GOT3 (cell line): ENCODE measurements at places on chromosomes 7 and 10.

- DNase-seq: no peak
Measured at GRCh38 chr10:20981419-20981953, 84.4 kb upstream of the NEBL start.

DNA sequence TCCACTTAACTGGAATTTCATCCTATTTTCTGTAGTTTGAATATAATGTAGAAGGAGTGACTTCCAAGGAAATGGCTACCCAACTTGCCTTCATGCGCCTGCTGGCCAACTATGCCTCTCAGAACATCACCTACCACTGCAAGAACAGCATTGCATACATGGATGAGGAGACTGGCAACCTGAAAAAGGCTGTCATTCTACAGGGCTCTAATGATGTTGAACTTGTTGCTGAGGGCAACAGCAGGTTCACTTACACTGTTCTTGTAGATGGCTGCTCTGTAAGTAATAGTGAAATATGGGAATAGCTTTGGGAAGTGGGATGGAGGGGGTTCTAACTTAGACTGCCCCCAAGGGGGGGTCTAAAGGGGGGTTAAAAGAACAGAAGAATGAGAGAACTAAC lies 34.5 kb downstream of the COL1A2 start:
- no peak for DNase-seq

DNA sequence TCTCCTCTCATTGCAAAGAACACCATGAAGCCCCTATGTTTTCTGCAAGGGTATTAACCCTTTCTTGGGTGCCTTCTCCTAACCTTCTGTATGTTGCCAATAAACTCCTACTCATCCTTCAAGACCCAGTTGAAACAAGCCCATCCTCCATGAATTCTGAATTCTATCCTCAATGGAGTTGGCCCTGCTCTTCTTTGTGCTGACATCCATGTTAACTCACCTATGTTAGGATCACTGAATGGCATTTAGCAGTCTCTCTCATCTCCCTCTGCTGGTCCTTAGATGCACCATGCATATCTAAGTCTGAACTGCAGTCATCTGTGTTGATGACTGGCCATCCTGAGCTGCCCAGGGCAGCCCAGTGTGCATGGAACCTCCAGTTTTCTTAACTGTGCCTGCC lies 129.8 kb downstream of the BUB3 start:
- DNase-seq: no peak

- DNase-seq: peak; percentile 24
Measured at GRCh38 chr10:124417895-124418725, 613 bp downstream of the OAT start.

- DNase-seq: no peak
Measured at GRCh38 chr10:10830293-10830986, 187.2 kb upstream of the CELF2 start.

GRCh38 chr10:122113945-122114747 lies 125.2 kb downstream of the TACC2 start:
- no peak for DNase-seq

GRCh38 chr10:9268176-9268575 lies 1213.7 kb downstream of the GATA3 start:
- DNase-seq: no peak

GRCh38 chr10:80204677-80205476 lies 460 bp downstream of the ANXA11 start:
- DNase-seq: no peak

DNA sequence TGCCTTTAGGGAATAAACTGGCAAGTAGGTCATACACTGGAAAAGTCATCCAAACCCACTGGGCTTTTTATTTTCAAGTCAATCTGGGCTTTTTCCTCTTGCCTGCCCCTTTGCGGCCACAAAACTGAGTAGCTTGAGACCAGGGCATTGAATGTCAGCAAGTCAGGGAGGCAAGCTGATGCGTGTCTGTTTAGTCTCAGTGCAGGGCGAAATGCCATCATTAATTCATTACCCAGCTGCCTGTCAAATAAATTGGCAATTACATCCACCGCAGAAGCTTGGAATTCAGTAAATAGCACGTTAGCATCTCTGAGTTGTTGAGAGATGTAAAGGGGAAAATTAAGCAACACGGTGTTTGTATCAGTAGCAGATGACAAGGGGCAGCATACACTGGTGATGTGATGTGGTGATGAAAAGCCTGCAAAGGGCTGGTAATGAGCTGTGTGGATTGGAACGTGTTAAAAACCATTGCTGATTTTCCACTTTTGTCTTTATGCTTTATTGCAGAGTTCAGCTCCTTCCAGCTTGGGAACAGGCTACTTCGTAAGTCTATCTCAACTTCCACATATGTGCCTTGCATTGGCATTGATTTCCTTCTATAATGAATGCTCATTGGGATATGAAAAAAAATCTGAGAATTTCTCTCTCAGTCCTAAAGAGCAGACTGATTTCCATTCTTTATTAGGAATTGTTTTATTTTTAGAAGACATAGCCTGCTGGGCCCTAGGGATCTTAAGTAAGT lies 535.9 kb downstream of the AUTS2 start:
- no peak for DNase-seq

GRCh38 chr7:130279286-130279685 lies 12.6 kb downstream of the CPA2 start:
- DNase-seq: no peak

- no peak for DNase-seq
Measured at GRCh38 chr7:133678137-133678814, 425.4 kb downstream of the EXOC4 start.

GRCh38 chr7:118183428-118183785 lies 557 bp upstream of the LSM8 start:
- no peak for DNase-seq

DNA sequence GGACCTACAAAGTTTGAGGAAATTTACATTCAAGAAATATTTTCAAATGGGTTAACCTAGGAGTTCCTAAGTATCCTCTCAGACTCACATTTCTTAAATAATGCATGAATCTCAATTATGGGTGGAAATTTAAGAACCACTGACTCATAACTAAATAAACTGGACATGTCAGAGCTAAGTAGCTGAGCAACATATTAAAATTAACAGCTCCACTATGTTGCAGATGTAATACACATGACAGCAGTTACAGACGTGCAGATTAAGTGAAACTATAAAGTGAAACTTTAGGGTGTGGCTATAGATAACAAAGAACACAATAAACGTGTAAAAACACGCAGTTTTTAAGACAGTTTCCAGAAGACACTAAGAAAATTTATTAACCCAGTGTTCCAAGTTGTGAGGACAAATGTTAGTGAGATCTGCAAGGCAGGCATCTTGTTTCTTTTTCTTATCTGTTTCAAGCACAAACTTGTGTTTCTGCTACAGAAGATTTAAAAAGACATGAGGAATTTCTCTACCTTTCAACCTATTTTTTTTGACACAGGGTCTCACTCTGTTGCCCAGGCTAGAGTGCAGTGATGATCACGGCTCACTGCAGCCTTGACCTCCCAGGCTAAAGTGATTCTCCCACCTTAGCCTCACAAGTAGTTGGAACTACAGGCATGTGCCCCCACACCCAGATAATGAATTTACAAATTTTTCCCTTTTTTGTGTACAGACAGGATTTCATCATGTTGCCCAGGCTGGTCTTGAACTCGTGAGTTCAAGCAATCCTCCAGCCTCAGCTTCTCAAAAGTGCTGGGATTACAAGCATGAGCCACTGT lies 25.3 kb downstream of the DNMBP start:
- no peak for DNase-seq

DNA sequence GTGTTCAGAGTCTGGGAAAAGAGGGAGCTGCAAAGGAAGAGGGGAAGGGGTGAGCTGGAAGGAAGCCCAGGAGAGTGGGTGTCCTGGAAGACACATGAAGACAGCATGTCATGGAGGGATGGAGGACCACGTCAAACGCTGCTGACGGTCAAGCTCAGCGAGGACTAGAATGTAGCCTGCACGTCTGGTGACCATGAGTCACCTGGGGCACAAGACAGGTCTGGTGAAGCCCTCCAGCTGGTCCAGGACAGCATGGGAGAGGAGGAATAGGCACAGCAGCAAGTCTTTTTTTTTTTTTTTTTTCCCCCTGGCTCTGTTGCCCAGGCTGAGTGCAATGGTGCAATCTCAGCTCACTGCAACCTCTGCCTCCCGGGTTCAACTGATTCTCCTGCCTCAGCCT lies 19.6 kb upstream of the AMZ1 start:
- no peak for DNase-seq
